Omental fat pad (tissue), 4 donors: ENCODE measurements at places on chromosomes 3 and 15. TPM values are rescaled to one million over a fixed set of nuclear protein-coding genes. Genes with fewer than 3 reads are reported as not detected.

- no peak for DNase-seq
Measured at GRCh38 chr15:65869954-65870871, 922 bp downstream of the RAB11A start.

DNA sequence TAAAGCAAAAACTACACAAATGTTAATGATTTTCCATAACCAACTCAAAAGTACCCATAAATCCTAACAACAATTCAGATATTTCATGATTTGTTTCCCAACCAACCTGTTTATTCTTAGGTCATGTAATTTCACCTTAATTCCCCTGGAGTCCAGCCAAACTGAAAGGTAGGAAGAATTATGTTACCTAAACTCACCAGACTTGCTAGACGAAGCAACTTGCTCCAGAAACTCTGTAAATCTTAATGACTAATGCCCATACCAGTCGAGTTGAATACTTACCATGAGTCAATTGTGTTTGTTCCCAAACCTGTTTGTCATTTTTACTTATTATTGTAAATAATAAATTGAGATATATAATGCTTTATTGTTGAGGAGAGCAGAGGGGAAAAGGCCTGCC lies 1030.0 kb downstream of the TBL1XR1 start:
- no peak for DNase-seq

DNA sequence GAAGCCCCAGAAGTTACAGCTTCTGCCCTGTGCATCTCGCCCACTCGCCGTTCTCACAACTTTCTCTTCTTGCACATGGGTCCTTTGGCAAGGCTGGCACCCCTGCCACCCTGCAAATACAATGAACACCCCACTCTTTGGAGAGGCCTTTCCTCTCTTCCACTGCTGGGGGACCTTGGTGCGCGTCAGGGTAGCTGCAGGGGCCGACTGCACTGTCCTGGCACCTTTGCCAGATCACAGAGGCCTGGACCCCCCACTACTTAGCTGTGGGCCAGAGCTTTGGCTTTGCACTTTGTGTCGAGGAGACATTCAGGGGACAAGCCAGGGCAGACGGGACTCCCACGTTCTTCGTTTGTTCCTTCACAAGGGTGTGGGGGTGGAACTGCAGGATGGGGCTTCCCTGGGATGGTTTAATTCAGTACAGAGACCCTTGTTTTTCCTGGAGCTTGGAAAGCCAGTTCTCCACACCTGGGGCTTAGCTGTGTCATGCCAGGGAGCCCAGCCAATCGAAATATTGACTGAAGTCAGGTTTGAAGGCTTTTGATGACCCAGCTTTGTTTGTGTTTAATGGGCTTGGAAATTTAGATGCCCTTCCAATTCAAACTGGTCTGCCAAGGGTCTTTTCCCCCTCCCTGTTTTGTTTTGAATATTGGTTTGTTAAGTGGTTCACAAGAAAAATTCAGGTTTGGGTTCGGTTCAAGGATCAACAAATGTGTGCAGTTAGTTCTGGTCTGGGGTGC lies 256.1 kb upstream of the TLE3 start:
- no peak for DNase-seq

DNA sequence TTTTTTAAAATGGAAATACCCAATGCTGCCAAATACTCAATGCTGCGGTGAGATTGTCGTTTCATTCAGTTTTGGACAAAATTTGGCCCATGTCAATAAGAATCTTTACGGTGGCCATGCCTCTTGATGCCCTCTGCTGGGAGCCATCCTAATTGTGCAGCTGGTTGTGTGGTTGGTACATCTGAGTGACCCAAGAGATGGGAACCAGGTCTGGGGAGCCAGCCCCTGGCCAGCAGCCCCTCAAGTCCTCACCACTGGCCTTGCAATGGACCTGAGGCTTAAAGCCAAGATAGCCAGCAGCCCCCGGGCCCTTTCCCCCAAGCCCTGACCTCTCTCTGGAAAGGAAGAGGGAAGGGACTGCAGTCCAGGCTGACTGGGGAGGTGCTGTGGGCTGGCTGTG lies 36.4 kb upstream of the ESYT3 start:
- DNase-seq = no peak

- DNase-seq = no peak
Measured at GRCh38 chr3:147960786-147961185, 551.6 kb downstream of the ZIC1 start.

- DNase-seq = no peak
Measured at GRCh38 chr3:125582707-125583106, 12.6 kb downstream of the OSBPL11 start.

Gene SELENOK
- total RNA-seq = 49.0 TPM

Gene SOX14
- total RNA-seq = not detected
